Renal pelvis (tissue), 12 donors: ENCODE measurements at places on chromosomes 11 and 22.

GRCh38 chr11:76654298-76654851, 16.2 kb downstream of the LRRC32 start:
- peak; percentile 85 for DNase-seq

GRCh38 chr22:43036282-43036829, 21.4 kb upstream of the PACSIN2 start:
- DNase-seq, result no peak

- DNase-seq, result no peak
Measured at GRCh38 chr11:113670831-113671215, 35.3 kb downstream of the TMPRSS5 start.

GRCh38 chr11:72736452-72737069, 15.6 kb downstream of the ARAP1 start:
- no peak for DNase-seq

GRCh38 chr22:20423008-20423905, 14.4 kb downstream of the SCARF2 start:
- no peak for DNase-seq

- no peak for DNase-seq
Measured at GRCh38 chr22:25661073-25661472, 80.9 kb upstream of the MYO18B start.

DNA sequence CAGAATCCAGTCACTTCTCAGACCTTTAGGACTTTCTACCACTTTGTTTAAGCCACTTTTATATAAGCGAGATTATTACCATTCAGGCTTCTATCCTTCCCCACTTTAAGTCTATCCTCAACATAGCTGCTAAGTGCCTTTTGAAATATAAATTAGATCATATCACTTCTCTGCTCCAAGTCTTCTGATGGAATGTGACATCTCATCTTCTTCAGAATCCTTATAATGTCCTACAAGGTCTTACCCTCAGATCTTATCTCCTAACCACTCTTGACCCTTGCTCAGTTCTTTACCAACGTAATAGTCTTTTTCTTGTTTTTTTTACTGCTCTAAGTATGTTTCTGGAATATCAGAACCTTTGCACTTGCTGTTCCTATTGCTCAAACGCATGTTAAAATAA, 188.7 kb downstream of the DYNC2H1 start:
- no peak for DNase-seq

- DNase-seq, result peak; percentile 14
Measured at GRCh38 chr11:123822599-123822998, 16.4 kb upstream of the OR6M1 start.

DNA sequence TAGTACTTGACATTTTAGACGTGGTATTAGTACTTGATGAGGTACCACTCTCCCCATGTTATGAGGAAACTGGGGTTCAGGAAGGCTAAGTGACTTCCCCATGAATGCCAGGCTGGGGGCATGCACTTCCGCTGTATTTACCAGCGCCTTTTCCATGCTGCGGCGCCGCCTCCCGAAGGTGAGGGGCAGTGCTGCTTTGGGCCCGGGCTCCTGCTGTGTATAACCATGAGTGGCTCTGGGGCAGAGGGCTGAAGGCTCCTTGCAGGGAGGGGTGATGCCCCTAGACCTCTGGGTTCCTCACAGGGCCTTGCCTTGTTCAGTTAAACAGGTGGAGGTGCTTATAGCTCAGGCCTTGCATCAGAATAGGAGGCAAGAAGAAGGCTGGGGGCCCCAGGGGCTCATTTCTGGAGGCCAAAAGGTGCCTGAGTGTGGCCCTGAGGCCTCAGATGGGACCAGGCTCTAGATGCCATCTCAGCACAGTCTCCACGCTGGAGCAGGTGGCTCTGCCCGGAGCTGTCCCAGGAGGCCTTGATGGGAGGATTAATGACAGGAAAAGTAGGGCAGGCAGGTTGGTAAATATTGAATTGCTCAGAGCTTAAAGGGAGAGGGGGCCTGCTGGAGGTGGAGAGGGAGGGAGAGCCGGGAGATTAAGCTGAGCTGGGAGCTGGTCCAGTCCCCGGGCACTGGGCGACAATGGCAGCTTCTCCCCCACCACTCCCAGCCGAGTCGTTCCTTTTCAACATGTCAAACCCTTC, 129.6 kb downstream of the CEP164 start:
- DNase-seq, result no peak

GRCh38 chr22:39631381-39632286, 61.1 kb downstream of the CACNA1I start:
- no peak for DNase-seq

DNA sequence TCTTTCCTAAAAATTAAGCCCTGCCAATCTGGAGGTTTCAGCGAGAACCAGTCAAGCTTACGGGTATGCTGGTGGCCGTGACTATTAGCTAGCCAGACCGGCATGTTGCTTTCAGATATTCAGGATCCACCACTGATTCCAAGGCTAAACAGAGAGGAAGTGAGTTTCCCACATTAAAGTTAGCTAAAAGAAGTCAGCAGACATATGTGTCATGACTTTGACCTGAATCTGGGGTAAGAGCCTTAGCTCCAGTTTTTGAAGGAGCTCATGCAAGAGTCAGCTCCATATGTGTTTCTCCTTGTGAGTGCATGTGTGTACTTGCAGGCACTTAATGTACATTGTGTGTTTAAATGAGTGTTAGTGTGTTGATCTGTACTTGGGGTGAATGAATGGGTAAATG, 1.4 kb downstream of the ZFPL1 start:
- DNase-seq, result no peak

DNA sequence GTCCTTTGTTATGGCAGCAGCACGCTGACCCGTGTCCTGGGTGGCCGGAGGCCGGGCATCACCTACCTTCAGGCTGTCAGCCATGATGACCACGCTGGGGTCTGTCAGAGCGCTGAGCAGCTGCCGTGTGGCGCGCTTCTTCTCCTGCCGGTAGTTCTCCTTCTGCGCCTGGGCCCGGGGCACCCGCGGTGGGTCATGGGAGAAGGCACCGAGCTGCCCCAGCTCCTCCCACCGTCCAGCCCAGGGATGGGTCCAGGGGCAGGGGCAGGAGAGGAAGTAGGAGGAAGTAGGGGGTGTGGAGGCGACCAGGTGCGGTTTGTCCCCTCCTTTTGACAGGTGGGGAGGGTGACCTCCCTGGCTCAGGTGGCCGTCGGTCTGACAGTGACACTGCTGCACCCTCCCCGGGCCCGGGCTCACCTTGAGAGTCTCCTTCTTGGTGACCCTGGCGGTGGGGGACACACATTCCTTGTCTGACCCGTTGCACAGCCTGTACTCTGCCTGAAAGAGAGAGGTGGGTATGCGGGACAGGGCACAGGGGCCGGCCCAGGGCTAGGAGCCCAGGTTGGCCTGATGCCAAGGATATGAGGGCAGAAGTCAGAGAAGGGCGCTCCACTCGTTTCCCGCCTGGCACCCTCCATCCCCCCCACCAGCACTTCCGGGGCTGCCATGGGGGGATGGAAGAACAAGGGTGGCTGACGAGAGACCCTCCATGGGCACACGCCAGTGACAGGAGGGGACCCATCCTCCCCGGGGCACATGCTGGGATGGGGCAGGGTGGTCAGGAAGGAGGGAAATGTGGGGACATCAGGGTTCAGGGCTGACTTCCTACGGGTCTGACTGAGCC, 43.0 kb downstream of the OSBPL5 start:
- DNase-seq, result no peak

DNA sequence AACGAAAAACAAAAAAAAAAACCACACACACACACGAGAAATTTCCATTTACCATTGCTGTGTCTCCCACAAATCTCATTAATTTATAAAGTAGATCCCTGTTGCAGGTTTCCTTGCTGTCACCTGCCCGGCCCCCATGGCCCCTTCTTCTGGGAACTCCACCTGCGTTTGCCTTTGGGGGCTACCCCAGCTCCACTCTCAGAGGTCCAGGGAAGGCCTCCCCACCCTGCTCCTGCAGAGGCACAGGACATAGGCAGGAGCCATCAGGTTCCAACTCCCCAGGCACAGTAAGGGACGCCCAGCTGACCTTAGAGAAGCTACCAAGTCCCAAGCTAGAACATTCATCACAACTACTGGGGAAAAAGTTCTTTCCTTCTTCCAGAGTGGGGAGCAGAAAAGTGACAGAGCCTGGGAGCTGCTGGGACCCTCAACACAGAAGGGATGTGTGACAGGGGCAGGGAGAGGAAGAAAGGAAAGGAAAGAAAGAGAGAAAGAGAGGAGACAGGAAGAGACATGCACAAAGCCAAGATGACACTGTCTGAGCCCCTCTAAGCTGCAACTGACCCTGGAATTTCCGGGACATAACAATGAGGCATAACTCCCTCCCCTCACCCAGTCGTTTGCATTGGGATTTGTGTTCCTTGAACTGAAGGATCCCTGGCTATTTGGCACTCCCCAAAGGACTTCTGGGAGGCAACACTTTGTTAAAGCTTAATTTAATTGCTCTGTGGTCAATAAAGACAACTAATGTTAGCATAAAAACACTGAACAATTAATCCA, 175.7 kb downstream of the SHANK2 start:
- no peak for DNase-seq

GRCh38 chr22:37442135-37442534, 14.9 kb upstream of the ELFN2 start:
- DNase-seq, result no peak

DNA sequence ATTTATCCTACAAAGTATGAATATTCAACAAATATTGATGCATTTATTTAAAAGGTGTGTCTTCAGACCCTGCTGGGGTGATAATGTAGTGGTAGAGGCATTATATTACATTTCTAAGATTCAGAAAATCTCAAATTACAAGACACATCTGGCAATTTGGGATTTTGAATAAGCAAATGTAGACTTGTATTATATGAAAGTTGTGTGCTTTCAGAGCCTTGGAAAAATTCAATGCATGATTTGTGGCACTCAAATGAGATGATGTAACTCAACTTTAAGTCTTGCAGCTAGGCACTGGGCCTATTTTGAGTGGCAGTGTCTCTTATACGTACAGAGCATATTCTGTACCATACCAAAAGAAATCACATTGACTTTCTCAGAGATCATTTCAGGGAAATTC, 214.4 kb downstream of the ETS1 start:
- DNase-seq, result no peak

DNA sequence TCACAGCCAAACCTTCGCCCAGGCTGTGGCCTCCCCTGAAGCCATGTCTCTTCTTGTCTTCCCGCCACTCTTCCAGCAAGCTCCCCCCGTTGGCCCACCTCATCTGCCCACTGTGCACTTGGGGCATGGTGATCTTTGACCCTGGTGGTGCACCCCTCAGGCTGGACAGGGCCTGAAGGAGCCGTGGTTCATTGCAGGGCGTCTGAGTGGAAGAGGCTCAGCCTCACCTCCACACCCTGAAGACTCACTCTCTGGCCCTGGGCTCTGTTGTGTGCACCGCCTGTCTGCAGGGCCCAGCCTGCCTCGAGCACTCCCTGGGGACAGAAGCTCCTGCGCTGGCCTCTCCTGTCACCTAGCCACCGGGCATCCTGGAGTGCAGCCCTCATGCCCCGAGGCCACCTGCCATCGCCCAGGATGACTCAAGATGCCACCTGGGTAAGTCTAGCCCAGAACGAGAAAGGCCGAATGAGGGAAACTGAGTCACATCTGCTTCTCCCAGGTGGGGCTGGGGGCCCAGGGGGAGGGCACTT, 40.8 kb upstream of the PPARA start:
- no peak for DNase-seq

- no peak for DNase-seq
Measured at GRCh38 chr22:45743687-45744086, 72.1 kb downstream of the ATXN10 start.

DNA sequence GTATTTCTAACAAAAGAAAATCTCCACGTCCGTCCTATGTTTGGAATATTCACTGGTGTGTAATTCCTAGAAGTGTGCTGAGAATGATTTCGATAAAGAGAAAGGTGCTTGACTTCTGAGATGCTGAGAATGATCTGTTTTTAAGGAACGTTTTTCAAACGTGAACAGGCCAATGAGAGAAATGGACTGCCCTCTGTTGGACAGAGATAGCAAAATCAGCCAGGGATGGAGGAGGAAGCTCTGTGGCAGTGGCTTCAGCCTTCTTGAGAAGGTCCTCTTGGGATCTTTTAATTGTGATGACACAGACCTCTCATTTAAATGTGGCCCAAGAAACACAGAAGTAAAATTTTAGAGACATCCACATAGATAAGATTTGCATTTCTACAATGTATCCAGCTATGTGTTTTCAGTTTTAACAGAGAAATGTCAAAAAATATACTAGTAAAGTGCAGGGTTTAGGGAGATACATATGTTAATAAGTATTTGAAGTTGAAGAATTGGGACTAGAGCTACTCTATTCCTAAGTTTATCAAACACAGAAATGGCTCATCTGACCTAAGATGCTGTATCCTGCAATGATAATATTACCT, 84.0 kb upstream of the RCN1 start:
- no peak for DNase-seq

GRCh38 chr22:30296324-30296723, 7.0 kb upstream of the CASTOR1 start:
- DNase-seq, result no peak

GRCh38 chr11:117831661-117832415, 7.3 kb upstream of the FXYD2 start:
- DNase-seq, result no peak

- no peak for DNase-seq
Measured at GRCh38 chr22:37088750-37089408, 20.6 kb downstream of the TMPRSS6 start.

DNA sequence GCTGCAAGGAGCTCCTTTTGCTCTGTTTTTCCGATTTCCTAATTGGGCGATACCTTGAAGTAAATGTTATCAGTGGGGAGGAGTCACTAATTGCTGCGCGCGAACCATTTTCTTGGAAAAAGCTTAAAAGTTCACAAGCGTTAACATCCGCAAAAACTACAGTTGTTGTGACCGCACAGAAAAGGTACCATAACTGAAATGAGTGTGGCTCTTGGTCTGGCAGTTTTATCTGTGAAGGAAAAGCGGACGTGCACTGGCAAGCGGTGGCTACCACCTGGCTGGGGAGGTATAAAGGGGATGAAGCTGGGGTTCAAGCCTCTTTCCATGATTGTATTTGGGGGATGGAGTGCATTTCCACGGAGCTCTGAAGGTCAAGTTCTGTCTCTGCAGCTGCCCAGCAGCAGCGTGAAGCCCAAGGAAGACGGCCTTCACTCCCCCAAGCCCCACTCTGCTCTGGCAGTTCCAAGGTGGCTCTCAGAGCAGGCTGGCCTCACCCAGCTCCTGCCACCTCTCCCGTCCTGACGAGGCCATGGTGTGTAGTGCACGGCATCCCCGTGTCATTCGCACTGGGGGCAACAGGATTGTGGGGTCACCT, 27.5 kb downstream of the MOV10L1 start:
- no peak for DNase-seq

DNA sequence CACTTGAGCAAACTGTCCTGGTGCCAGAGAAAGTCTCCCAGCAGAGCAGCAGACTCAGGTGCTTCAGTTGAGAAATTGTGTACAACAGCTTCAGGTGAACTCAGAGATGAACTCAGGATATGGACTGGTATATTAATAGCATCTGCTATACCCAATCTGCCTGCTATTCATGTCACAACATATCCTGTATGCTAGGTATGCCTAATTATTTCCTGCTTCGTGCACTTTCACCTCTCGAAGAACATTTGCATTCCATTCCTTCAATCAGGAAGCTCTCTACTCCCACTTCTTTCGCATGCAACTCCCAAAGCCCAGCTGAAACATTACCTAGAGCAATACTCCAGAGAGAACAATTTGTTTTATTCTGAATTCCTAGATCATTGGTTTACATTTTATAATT, 207.7 kb downstream of the KCNA4 start:
- DNase-seq, result no peak

GRCh38 chr11:10498022-10498400, 42.9 kb downstream of the AMPD3 start:
- no peak for DNase-seq
